T-cell (primary cell): ENCODE measurements at places on chromosomes 12 and 14.

DNA sequence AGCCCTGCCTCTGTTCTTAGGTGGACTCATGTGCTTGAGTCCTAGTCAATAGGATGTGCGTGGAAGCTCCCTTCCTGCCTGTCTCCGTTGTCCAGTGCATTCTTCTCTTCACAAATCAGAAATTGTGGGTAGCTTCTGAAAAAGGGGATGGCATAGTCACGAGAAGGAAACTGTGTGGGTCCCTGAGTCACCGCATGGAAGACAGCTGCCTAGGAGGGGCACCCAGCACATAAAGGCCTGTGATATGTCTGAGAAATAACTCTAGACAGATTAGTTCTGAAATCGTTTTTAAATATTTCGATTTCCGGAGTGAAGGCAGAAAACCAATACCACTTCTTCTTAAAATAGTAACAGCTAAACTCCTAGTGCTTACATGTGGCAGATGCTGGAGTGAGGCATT is 974.4 kb downstream of the BCL11B start:
- DNase-seq: no peak

- no peak for DNase-seq
Observed at GRCh38 chr12:91099341-91099740, 12.0 kb downstream of the LUM start.

GRCh38 chr12:89567691-89568239 is 41.9 kb upstream of the POC1B start:
- DNase-seq: no peak

GRCh38 chr14:52299692-52300278 is 14.3 kb upstream of the PTGER2 start:
- DNase-seq: no peak

DNA sequence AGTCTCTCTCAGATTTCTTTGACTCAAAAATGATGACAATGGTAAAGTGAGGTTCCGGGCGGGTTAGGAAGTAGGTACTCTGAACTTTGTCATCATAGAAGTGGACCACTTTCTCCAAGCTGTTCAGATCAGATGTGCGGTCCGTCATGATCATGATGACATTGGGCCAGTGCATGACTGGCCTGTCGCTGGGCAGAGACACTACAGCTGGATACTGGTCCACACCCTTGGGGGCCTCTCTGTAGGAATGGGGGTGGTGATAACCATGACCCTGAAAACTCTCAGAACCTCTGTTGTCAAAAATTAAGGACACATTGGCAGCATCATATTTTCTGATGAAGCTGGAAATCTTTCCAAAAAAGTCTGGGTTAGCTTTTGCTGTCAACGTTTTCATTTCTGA is 28.2 kb downstream of the KICS2 start:
- DNase-seq: no peak

DNA sequence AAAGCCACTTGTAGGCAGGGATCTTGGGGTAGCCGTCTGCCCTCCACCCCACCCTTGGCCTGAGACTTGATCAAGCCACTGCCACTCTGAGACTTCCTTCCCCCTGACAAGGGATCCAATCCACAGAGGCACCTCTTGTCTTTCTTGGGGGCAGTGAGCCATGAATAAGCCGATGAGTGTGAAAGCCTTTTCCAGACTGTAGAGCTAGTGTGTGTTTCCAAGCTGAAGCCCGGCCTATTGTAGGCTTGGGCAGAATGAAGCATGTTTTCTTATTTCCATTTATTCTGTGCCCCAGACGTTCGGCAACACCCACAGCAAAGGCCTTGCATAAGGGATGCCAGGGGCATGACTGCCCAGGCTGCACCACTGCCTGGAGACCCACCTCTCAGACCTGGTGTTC is 991.6 kb downstream of the BCL11B start:
- DNase-seq: no peak

DNA sequence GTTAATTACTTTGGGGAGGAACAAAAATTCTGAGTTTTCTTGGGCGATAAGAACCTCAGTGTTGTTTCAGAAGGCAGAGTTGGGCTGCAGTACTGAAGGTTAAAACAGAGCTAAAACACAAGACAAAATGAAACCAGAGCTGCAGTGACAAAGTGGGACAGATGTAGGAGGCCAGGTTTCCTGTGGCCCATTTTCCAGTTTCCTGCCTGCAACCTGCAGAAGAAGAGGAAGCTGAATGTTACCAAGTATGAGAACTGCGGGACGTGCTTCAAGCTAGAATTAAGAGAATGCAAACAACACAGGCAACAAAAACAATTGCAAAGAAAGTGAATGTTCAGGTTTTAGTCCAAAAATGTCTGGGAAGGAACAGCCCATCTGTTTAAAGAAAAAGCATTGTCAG is 17.8 kb downstream of the ELK3 start:
- DNase-seq: no peak

DNA sequence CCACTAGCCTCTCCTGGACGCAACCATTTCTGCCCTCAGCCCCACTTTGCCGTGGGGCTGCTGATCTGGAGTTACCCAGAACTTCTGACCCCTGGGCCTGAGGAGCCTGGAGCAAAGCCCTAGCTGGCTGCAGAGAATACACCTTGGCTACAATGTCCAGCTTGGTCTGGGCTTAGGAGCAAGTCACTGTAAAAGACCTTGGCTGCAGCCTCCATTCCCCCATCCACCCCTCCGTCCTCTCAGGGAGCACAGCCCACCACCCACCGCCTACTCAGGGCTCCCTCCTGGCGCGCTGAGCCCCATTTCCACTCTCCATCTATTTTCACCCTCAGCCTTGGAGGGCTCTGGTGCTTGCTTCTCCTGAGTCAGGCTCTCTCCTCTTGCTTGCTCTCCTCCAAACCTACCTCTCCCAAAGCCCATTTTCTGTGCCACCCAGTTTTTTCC is 42.9 kb downstream of the ERH start:
- DNase-seq: no peak

DNA sequence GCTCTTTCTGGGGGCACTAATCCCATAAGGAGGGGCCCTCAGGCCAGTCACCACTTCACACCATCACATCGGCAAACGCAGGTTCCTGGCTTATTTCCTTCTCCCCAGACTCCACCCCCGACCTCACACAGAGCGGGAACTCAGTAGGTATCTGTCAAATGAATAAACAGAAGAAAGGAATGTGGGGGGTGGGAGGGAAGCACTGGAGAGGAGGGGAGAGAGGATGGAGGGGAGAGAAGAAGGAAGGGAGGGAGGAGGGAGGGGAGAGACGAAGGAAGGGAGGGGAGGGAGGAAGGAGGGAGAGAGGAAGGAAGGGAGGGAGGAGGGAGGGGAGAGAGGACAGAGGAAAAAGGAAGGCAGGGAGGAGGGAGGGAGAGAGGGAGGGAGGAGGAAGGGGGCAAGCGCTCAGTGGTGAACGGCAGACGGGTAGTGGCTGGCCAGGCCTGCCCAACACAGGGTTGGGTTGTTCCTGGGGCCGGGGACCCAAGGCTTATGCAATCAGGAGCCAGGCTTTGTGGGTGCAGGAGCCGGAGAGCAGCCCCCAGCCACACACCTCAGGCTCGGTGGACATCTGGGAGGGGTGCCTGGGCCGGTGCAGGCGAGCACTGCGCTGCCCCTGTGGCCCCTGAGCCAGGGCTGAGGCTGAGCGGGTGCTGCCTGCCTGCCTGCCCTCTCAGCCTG is 52.6 kb upstream of the FBRSL1 start:
- DNase-seq: no peak

- no peak for DNase-seq
Observed at GRCh38 chr14:50823051-50823761, 7.8 kb downstream of the NIN start.

DNA sequence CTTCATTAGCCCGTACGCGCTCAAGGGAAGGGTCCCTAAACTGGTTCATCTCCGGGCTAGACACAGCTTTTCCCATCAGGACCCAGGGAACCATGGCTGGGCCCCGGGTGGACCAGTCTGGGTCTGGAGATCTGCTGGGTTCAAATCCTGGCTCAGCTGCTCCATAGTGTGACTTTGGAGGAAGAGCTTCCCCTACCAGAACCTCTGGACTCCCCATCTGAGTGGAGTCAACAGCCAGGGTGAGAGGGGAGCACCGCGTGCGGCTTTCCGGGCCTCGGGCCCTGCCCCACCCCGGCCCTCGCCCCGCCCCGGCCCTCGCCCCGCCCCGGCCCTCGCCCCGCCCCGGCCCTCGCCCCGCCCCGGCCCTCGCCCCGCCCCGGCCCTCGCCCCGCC is 41.2 kb downstream of the BEGAIN start:
- DNase-seq: no peak

- no peak for DNase-seq
Observed at GRCh38 chr14:20714593-20715250, 26.2 kb downstream of the ANG start.

- no peak for DNase-seq
Observed at GRCh38 chr12:85568395-85569103, 267.7 kb downstream of the RASSF9 start.

- DNase-seq: no peak
Observed at GRCh38 chr12:46659032-46659650, 166.7 kb downstream of the SLC38A4 start.

- DNase-seq: no peak
Observed at GRCh38 chr12:3154006-3154405, 76.8 kb downstream of the TSPAN9 start.

GRCh38 chr12:28024231-28024995 is 51.9 kb upstream of the PTHLH start:
- DNase-seq: no peak

DNA sequence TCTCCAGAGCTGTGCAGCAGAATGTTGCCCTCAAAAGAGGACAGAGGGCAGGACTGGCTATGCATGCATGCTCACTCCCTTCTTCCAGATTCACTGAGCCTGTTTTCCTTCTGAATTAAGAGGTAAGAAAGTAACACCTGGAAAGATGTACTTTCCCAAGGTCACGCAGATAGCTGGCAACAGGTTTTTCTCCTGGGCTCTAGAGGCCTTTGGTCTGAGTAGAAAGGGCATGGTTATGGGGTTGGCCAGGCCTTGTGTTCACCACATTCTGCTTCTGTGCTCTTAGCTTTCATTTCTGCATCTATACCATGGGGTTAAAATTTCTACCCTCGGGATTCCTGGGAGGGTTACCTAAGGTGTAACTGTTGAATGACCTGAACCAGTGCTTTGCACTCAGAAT is 57.5 kb downstream of the RASSF3 start:
- no peak for DNase-seq

- no peak for DNase-seq
Observed at GRCh38 chr12:40168001-40168400, 56.8 kb upstream of the LRRK2 start.

GRCh38 chr14:93939304-93940229 is 12.4 kb downstream of the FAM181A start:
- peak; percentile 86 for DNase-seq

GRCh38 chr14:54782751-54783659 is 119.6 kb downstream of the GCH1 start:
- no peak for DNase-seq

GRCh38 chr12:48857278-48857994 is 5.5 kb upstream of the DDX23 start:
- DNase-seq: no peak

DNA sequence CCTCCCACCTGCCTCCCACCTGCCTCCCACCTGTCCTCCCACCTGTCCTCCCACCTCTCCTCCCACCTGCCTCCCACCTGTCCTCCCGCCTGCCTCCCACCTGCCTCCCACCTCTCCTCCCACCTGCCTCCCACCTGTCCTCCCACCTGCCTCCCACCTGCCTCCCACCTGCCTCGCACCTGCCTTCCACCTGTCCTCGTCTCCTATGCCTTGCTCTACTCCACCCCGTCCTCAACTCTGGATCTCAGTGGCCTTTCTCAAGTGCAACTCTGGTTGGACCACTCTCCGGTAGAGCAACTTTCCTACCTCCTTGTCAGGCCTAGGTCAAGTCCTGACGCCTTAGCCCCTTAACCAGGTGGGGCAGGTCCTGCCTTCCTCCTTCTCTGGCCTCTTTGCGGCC is 29.3 kb upstream of the PEX5 start:
- no peak for DNase-seq

- DNase-seq: no peak
Observed at GRCh38 chr12:109387425-109388166, 39.9 kb downstream of the MYO1H start.

- no peak for DNase-seq
Observed at GRCh38 chr14:104396682-104397470, 182.7 kb upstream of the C14orf180 start.

- DNase-seq: peak; percentile 52
Observed at GRCh38 chr14:24036169-24036962, 15.4 kb upstream of the CARMIL3 start.

DNA sequence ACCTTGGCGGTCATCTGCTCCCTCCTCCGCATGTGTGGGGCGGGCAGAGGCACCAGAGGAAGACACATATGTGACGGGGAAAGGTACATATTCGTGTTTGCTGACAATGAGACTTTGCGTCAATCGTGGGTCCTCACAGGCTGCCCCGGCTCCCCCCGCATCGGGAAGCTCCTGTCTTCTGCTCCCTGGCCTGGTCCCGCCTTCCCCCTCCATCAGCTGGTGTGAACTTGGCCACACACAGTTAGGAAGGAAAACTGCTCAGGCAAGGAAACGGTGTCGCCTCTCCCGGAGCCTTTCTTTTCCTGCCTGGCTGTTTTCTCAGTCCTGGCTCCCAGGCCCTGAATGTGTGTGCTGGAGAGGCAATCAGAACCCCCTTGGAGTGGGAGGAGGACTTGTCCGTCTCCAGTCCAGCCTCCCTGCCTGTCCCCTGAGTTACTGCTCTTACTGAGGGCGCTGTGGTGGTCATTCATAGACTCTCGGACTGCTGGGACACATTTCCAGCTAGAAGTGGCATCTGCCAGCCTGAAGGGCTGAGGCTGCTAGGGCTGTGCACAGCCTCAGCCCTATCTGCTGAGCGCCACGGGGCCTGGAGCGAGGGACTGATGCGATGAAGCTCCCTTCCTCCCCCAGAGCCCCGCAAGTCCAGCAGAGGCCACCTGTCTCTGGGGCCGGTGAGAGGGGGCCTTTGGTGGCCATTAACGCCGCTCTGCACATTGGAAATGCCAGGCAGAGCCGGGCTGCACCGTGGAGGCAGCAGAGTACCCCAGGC is 44.2 kb upstream of the TSPAN9 start:
- DNase-seq: no peak

- no peak for DNase-seq
Observed at GRCh38 chr12:54879150-54879549, 24.8 kb downstream of the MUCL1 start.

DNA sequence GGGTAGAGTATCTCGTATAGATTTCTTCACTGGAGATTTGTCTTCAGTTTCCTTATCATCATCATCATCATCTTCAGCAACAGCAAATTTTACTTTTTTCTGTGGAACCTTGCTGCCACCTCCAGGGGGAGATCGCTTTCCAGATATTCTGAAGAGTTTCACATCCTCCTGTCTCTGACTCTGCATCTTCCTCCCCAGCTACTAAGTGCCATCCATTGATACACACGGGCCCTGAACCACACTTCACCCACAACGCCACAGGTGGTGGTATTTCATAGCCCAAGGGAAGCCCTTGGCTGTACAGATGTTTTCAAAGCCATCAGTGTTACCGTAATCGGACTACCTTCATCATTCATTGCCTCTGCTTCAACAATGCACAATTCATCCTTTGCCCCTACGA is 82.2 kb downstream of the PPP2R5C start:
- peak; percentile 44 for DNase-seq

GRCh38 chr12:123387508-123388176 is 3.7 kb downstream of the KMT5A start:
- no peak for DNase-seq
